ENCODE measurements at places on chromosomes 4 and X.

DNA sequence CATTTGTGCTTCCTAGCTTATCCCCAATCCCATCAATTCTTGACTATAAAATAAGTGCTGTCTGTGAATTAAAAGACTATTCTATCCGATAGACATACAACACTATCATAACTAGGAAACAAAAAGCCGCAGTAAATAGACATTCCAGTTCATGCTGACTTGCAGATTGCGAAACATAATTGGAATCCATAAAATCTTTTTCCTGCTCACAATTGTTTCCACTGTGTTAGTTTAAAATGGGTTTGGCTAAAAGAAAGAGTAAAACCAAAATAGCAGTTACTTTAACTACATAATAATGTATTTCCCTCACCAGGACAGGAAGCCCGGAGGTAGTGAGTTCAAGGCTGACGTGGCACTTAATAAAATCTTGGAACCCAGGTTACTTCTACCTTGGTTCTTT lies 17.2 kb downstream of the SMIM31 start:
- no peak for DNase-seq

DNA sequence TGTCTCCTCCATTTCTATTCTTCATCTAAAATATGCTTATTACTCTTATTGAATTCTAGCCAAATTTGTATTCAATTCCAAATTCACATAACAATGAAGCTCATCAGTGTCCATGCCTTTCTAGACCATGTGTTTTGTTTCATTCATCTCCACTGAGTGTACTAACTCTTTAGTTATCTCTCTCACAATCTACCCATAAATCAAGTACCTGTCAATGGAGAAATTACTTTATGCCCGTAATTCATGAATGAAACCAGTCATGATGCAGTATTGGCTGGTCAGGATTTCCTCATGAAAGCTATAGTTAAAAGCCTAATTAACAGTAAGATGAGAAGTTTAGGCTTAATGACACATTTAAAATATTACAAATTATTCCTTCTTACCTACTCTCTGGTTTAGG lies 12.2 kb upstream of the TMPRSS11F start:
- no peak for DNase-seq

DNA sequence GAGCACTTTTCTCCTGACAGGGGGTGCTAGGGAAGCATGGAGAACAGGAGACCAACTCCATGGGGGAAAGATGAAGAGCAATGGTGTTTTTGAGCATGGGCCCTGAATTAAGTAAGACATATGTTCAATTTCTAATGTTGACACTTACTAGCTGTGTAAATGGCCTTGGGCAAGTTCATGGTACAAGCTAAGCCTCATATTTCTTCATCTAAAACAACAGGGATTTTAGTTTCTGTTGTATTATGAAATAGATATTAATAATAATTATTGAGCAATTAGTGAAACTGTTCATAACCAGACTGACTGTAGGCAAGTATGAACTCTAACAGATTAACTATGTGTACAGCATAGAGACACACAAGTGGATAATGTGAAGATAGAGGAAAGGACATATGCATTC lies 515.0 kb upstream of the FAT1 start:
- DNase-seq: no peak

DNA sequence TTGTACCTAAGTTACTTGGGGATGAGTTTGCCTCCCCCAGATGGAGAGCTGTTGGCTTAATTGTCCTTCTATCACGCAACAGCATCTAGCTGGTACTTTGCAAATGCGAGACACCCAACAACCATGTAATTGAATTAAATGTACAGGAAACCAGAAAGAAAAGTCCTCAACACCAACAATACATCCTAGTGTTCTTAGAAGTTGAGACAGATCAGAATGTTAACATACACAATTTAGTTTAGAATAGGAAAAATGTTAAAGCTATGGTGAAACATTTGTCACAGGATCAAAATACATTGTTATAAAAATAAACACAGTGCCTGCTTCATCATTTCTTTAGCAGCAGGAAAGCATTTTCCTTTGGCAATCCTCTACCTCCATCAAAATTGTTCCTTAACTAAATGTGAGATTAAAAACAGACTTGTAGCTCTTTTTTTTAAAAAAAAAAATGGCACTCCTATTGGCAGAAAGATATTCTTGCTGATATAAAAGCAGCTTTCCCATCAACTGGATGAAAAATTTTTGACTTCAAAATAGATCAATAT lies 163.1 kb upstream of the MID1 start:
- no peak for DNase-seq

GRCh38 chr4:145279122-145279960 lies 99.0 kb upstream of the OTUD4 start:
- no peak for DNase-seq

DNA sequence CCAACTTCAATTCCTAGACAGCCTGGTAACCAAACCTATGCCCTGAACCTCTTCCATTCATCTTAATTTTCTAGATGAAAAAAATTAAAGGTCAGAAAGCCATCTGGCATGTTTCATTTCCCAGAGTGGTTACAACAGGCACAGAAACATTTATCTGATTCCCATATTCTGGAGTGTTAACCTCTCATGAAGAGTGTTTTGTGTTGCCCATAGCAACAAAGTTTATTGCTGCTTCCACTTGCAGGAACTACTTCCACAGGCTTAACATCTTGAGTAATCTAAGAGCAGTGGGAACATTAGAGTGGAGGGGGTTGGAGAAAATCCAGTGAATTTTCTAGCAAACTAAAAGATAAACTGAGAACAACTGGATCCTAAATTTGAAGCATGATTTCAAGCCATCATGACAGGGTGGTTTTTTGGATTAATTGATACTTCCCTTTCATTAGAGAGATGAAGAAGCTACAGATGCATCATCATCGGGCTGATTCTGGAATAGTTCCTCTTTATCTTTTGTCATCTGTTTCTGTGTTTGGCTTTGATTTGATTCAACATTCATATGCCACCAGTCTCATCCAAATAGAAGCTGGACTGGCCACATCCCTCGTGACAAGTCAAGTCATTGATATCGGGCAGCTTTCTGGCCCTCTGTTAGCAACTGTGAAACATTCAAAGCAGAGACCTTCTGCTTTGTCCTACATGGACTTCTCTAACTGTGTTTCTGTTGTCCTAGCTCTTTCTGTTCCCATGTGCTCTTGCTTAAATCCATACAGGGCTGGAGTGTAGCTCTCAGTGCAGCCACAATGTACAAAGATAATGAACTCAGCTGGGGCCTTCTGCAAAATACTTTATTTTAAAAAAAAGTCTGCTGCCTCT lies 167.3 kb downstream of the MID1IP1 start:
- no peak for DNase-seq

- DNase-seq: no peak
Observed at GRCh38 chrX:2484721-2485648, 15.8 kb downstream of the DHRSX start.

DNA sequence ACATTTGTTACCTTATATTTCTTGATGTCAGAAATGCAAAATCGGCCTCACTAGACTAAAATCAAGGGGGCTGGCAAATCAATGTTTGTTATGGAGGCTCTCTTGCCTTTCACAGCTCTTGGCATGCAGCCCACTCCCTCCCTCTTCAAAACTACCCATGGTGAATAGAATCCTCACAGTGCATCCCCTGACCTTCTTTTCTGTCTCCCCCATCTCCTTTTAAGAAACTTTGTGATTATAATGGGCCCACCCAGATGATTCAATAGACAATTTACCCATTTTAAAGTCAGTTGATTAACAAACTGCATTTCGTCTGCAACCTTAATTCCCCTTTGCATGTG lies 184.0 kb downstream of the PCDH7 start:
- DNase-seq: no peak

DNA sequence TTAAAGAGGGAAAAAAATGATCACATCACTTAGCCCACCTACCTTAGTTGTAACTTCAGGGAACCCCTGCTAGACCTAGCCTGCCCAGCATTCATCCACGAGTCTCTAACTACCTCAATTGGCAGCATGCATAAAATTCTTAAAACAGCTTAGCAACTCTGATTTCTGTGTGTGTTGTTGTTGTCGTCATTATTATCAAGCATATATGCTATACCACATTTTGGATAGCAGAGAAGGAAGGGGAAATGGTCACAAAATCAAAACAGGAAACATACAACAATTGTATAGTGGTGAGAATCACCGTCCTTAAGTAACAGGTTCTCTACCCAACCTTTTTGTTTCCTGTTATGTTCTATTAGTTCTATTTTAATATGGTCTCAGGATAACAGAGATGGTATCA lies 2.7 kb upstream of the ACOT9 start:
- no peak for DNase-seq

DNA sequence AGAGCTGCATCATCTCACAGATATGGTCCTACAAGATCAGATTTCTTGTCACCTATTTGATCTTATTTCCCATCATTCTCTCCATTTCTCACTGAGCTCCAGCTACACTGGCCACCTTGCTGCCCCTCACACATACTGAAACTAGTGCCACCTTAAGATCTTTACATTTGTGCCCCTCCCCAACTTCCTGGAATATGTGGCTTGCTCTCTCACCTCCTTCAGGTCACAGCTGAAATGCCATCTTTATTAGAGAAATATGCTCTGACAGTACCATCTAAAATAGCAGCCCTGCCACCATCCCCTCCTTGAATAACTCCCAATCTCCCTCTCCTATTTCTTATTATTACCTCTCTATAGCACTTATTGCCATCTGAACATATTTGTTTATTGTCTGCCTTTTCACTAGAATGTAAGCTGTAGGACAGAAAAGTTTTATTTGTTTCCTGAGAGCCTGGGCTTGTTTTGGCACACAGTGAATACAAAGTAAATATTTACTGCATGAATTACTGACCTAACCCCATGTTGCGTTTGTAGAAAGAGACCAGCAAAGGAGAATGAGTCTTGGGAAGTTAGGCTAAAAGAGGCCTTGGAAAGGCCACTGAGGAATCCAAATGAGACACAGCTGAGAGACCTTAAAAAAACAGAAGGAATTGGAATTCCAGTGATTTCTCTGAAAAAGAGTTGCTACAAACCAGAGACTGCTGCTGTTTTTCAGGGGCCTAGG lies 22.7 kb downstream of the DYNLT3 start:
- no peak for DNase-seq

GRCh38 chr4:513327-513726 lies 14.3 kb downstream of the PIGG start:
- no peak for DNase-seq

DNA sequence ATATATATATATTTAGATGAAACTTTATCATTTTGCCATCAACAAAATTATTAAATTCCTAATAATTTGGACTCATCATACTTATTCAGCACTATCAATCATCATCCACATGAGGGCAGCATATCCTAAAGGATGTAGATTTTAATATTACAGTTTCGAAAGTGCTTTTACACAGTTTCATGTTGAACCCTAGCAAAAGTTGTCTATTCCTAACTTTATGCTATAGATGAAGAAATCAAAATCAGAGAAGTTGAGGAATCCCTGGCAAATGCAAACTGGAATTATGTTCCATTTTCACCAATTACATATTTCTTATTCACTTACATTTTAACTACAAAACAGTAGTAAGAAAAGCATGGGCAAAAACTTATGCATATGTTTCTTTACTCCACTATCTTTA lies 36.6 kb upstream of the UGT2A1 start:
- no peak for DNase-seq

DNA sequence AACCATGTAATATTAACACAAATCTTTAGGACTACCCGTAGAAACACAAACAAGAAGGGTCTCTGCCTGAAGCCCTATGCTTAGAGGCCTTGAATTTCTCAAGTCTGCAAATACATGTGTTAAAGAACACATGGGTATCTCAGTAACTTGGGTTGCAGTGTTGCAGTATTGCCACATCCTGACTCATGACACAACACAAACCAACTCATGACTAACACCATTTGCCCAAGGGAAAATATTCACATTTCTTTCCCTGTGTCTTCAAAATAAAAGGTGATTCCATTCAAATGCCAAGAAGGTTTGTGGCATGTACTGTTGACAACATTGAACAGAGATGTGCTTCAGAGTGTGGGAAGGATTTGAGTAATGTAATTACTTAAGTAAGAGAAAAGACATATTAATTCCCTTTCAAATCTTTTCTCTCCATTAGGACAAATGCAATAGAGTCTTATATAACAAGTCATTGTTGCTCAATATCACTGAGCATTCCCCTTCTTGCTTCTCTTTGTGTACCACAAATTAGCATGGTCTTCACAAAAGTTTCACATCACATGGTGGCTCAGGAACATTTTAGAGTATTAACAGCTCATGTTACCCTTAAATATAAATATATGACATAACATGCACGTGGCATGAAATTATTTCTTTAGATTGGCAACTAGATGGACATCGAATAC lies 487.1 kb downstream of the STPG2 start:
- no peak for DNase-seq

- no peak for DNase-seq
Observed at GRCh38 chr4:138851391-138852335, 163.9 kb upstream of the NOCT start.

DNA sequence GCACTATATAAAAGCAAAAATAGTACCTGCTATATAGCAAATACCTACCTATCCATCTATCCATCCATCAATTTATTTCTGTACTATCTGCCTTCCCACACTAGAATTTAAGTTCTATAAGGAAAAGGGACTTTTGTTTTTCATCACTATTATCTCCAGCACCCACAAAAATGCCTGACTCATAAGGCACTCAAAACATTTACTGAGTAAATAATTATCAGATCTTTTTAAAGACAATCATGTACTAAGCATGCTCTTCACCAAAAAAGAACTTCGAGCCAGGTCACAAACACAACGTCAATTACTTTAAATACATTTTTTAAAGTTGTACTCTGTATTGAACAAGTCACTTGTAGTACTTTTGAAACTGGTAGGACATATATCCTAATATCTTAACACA lies 119.9 kb downstream of the FBXW7 start:
- no peak for DNase-seq

GRCh38 chrX:828411-828959 lies 197.9 kb downstream of the SHOX start:
- no peak for DNase-seq

DNA sequence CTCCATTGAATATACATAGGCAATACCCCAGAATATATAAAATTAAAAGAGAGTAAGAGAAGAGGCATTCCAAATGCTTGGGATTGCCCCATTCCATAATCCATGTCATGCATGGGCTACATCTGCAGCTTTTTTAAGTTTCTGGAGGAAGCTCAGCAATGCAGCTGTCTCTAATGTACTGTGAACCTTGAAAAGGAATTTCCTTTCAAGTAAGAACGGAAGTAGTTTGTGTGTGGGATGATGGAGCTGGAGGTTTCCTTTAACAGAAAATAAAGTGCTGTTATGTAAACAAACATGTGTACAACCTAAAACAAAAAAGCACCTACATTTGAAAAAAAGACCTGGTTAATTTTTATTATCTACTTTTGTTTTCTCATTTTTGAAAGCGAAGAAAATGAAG lies 303.5 kb downstream of the BMPR1B start:
- DNase-seq: no peak
